ENCODE measurements at places on chromosomes 5 and 9.

- no peak for DNase-seq
Observed at GRCh38 chr5:14557791-14558415, 23.7 kb upstream of the OTULINL start.

GRCh38 chr5:19930451-19930850, 57.5 kb downstream of the CDH18 start:
- no peak for DNase-seq

- no peak for DNase-seq
Observed at GRCh38 chr9:7909537-7909936, 110.0 kb upstream of the DMAC1 start.

- no peak for DNase-seq
Observed at GRCh38 chr9:125272697-125273096, 11.1 kb downstream of the GAPVD1 start.

DNA sequence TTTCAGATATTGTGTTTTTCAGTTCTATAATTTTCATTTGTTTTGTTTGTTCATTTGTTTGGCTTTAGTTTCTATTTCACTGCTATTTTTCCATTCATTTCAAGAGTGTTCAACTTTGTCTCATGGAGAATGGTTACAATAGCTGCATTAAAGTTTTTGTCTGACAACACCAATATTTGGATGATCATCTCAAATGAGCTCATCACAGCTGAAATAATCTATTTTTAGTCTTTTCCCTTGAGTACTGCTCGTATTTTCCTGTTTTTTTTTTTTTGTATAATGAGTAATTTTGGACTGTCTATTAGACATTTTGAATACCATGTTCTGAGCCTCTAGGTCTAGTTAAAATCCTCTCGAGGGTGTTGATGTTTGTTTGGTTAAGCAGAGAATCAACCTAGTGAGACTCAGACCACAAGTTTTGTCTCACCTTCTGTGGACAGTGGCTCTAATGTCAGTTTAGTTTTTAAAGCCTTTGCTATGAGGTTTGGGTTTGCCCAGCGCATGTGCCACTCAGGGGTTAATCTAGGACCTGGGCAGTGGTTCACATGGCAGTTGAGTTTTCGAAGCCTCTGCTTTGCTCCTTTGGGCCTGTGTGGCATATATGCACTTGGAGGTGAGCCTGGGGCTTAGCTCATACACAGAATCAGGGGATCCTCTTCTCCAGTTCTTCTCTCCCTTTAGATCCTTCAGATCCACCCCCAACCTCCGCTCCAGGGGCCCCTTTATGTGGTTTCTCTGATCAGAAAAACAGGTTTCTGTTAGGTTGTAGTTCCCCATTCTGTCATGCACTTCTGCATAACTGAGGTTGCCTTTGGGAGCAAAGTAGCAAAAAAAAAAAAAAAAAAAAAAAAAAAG, 79.8 kb downstream of the ARSB start:
- no peak for DNase-seq

- DNase-seq = peak; percentile 11
Observed at GRCh38 chr5:141100243-141100805, at the start of gene PCDHB3. TSS of gene PCDHB3 (plus strand) at chr5:141100473. CDS start at chr5:141100650, 177 bp downstream.

GRCh38 chr5:160289356-160289651, 23.1 kb downstream of the CCNJL start:
- DNase-seq = no peak

DNA sequence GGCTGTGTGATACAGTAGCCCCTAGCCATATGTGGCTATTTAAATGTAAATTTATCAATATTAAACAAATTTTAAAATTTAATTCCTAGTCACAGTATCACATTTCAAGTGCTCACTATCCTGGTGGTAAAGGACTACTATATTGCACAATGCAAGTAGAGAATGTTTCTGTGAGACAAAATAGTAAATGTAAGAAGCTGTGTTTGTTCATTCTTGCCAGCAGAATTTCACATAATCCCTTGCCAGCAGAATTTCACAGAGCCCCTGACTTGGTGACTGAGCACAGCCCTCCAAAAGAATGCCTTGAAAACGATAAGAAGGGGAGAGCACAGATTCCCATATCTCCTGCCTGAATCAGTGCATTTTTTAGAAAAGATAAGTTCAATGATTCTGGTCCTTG, 75.9 kb upstream of the SELENOP start:
- DNase-seq = no peak

GRCh38 chr5:96601200-96601599, 61.0 kb upstream of the CAST start:
- DNase-seq = no peak

DNA sequence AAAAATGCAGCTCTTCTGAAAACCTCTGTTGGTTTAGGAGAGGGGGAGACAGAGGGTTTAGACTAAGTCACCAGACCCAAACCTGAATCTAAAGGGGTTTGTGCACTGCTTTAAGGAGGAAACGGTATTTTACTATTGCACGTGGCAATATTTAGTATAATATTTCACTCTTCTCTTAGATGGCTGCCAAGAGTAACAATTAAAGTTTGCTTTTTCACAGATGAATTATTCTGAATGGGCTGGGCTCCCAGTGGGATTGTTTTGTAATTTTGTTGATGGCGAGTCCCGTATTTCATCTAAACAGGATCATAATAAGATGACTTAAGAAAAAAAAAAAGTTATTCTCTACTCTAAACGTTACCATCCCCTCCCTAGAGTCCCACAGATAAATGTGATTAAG, 245.4 kb downstream of the PCSK5 start:
- no peak for DNase-seq

- no peak for DNase-seq
Observed at GRCh38 chr5:20949636-20950035, 961.6 kb upstream of the CDH18 start.

- no peak for DNase-seq
Observed at GRCh38 chr9:4101667-4102066, 198.2 kb downstream of the GLIS3 start.

DNA sequence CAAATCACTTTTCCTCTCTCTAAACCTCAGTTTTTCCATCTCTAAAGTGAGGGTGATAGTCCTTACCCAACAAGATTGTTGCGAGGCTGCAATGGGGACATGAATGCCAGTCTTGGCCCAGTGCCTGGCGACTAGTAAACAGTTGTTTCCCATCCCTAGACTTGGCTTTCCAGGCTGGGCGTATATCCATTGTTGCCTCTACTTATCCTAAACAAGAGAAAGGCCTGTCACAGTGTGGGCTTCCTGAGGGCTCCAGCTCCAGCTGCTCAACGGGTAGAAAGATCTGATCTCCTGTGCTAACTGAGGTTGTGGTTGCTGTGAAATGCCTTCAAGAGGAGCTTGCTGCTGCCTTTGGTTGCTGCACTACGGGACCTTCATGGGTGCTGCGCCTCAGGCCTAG, 142.0 kb downstream of the NSG2 start:
- no peak for DNase-seq

GRCh38 chr9:27078685-27079084, 30.3 kb upstream of the TEK start:
- no peak for DNase-seq

- no peak for DNase-seq
Observed at GRCh38 chr9:98189412-98189811, 3.0 kb downstream of the CORO2A start.

DNA sequence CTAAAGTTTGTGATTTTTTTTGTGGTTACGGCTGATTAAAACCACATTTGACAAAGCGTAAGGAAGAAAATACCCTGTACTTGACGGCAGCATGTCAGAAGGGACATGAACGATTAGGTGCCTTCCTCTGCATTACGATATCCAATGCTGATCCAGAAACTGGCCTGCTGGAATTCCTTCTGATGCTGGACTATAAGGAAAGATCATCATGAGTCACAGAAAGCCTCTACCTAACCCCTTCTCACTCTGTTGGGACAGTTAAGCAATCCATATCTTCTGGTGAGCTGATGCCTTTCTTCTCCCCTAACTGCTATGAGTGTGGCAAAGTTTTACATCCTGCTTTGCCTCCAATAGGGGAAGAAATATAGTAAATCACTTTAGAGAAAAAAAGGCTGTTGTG, 78.4 kb upstream of the PAPPA start:
- DNase-seq = no peak

DNA sequence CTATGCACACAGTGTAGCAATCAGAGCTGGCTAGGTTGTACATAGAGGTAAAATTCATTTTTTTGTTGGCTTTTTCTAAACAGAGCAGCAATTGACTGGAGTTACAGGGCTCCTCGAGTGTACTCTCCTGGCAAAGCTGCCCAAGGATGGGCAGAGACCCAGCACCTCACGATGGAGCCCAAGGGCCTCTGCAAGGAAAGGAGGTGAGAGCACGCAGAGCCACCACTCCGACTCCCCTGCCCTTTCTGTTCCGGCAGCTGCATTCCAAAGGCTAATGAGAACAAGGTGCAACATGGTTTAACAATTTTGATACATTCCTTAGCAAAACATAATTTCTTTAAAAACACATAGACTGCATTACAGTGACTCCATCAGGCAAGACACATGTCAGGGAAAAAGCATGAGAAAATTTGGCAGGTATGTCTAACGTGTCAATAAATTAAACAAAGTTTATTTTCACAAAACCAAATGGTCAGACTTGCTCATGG, 47.5 kb downstream of the SAXO1 start:
- no peak for DNase-seq

DNA sequence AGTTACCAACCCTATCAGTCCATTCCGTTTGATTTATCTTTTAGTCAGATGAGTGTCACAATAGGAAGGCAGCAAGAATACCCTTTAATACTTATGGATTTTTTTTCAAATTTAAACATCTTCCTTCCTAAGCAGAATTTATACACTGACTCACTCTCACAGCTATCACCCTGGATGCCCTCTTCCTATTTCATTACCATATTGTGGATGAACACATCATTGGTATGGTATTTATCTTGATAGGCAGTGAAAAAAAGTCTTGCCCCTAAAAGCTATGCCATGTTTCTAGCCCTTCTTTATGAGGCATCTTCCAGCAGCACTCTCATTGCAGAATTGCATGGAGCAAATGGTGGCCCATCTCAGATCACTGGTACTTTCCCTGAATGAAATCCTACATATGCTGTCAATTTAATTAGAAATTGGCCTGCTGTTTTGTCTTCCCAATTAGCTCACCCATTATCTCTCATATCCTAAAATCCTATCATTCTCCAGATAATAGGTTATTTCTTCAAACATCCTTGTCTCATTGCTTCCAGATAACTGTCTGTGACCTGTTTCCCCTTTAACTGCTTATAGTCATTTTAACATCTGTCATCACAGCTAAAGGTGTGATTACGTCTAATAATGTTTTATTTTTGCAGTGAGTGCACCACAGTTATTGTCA, 433.5 kb upstream of the POU5F2 start:
- DNase-seq = no peak

GRCh38 chr5:54608423-54609085, 91.0 kb downstream of the SNX18 start:
- no peak for DNase-seq

DNA sequence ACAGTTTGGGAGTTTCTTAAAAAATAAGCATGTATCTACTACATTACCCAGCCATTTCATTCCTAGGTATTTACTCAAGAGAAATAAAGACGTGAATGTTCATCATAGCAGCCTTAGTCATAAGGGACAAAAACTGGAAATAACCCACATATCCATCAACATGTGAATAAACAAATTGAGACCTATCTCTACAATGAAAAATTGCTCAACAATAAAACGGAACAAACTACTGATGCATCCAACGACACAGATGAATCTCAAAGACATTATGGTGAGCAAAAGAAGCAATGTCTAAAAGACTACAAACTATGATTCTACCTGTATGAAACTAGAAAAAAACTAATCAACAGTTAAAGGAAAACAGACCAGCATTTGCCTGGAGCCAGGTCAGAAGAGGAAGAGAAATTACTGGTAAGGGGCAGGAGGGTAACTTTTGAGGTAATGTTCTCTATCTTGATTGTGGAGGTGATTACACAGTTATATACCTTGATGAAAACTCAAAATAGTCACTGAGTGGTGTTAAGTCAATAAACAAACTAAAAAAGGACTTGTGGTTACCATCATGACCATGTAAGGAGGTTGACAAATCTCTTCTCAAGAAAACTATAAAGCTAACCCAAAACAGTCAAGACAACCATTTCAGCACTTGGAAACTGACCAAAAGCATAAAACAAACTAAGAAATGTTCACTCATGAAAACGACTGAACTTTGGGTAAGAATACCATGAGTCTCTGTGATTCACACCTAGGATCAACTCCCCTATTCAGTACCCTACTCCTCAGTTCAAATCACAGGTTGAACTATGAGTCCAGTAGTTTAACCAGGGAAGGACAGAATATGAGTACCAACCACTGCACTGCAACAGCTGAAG, 10.4 kb downstream of the UIMC1 start:
- no peak for DNase-seq

DNA sequence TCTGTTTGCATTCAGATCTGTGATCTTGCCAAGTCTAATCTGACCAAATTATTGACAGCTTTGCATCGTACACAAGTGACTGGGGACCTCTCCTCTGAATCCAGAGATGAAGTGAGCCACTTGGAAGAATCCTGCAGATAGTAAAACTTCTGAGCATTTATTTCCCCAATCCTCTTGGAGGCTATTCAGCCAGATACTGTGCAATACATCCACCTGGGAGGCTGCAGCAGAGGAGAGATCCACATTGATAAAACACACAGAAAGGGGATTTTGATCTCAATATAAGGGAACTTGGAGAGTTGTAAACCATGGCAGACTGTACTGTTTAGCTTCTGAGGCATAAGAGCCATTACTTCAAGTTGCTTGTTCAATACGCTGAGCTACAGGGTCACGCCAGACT, 654.6 kb downstream of the MTRR start:
- no peak for DNase-seq

DNA sequence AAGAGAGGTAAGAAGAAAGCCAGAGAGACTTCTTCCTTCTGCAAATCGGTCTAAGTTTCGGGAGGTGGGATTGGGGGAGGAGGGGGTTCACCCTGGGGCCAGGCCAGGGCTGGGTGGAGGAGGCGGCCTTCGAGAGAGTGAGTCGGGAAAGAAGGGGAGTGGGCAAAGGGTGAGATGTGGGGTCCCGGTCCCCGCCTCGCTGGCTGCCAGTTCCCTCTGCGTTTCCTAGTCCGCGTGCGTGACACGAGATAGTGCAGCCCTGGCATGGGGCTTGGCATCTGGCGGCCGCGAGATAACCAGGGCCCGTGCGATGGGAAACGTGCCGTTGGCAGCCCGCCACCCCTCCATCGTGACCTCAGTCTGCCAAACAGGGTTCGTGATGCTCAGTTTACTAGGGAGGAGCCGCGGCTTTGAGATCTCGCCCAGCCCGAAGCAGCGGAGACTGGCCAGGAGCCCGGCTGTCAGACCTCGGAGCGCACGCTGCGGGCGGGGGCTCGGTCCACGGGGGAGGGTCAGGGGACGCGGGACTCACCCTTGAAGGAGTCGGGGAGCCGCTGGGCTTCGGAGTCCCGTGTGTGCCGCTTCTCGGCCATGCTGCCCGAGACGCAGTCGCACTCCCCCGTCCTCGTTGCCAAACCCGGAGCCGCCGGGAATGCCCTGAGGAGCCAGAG, at the start of gene STOM:
TSS of gene STOM (minus strand) at position 656 of the 671 bp plus-strand sequence. CDS start at position 593, 63 bp downstream.
- DNase-seq = no peak

DNA sequence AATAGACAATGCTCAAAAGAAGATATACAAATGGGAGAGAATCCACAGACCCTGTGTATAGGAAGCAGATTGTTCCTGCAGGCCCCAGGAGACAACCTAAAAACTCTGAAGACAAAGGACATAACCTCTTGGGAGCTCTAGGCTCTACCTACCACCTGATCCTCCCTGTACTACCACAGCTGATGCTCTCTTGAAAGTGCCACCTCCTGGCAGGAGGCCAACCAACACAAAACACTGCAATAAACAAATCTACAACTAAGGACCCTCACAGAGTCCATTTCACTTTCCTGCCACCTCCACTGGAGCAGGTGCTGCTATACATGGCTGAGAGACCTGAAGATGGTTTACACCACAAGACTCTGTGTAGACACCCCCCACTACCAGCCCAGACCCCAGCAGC, 49.0 kb downstream of the STARD4 start:
- DNase-seq = no peak
